ENCODE measurements at places on chromosomes 11 and 22.

GRCh38 chr11:134380229-134380628 is 31.8 kb downstream of the B3GAT1 start:
- no peak for DNase-seq

- no peak for DNase-seq
Observed at GRCh38 chr22:47690586-47690985, 928.1 kb downstream of the TBC1D22A start.

DNA sequence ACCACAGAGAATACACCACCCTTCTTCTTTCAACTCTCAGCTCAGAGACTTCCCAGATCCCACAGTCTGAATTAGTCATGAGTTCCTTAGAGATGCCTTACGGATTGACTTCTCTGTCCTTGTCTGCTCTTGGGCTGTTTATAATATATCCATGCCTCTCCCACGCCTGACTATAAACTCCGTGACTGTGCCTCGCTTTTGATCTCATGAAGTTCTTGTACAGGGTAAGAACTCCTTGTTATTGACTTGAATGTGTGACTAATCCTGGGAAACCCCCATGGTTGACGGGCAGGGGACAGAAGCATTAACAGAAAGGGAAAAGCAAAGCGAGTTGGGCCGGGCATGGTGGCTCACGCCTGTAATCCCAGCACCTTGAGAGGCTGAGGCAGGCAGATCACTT is 62.4 kb upstream of the POU2AF1 start:
- no peak for DNase-seq

DNA sequence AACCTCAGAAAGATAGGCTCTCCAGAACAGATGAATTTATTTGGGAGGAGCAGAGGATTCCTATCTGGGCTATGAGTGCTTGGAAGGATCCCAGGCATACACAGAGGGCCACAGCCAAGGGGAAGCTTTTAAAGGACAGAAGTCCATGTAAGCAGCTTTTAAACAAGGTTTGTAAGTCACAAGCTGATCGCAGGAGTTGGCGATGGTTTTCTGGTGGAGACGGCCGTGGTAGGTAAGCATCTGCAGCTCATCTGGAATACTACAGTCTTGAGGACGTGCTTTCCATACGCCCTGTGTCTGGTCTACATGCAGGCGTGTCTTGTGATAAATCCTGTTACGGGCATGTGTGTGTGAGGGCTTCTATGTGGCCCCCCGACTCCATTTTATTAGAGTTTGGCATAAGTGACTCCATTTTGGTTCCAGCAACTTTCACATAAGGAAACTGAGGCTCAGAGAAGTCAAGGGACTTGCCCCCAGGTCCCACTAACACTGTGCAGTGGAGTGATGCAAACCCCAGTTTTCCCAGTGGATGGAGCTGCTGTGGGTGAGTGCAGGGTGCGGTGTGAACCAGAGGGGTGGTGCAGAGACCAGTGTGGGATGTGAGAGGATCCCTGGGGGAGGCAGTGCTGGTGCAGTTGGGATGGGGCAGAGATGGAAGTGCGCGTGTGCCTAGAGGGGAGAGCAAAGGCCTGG is 11.8 kb upstream of the ACY3 start:
- no peak for DNase-seq

- DNase-seq, result no peak
Observed at GRCh38 chr11:120563703-120564572, 52.4 kb downstream of the GRIK4 start.

- no peak for DNase-seq
Observed at GRCh38 chr11:48161951-48162884, 54.4 kb upstream of the OR4B1 start.

DNA sequence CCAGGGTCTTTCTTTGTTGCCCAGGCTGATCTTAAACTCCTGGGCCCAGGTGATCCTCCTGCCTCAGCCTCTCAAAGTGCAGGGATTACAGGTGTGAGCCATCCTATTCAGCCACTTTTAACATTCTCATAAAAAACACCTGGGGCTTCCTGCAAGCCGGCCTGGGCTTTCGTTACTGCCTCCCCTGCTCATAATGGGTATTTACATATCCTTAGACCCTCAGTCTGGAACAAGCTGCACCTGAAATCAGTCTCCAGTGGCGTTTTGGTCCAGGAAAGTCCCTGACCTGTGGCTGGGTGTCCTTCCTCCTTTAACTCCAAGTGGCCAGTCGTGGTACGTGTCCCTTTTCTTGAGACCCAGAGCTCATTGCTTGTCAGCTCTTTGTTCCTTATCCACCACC is 320.7 kb downstream of the TMEM135 start:
- no peak for DNase-seq

DNA sequence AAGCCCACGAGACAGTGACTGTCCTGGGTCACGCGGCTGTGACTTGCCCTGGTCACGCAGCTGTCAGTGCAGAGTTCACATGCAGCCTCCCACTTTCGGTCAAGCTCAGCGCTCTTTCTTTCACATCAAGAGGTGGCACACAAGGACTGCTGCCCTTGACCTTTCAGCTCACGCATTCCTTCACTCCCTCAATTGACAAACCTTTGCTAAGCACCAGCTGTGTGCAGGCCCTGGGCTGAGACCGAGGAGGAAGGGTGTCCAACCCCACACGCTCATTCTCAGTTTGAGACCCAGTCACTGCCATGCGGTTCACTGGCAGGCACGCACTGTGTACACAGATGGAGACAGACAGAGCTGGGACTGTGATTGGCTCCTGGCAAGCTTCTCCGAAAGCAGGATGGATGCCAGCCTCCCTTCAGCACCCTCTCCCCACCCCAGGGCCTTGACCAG is 70.3 kb downstream of the SCUBE1 start:
- no peak for DNase-seq

DNA sequence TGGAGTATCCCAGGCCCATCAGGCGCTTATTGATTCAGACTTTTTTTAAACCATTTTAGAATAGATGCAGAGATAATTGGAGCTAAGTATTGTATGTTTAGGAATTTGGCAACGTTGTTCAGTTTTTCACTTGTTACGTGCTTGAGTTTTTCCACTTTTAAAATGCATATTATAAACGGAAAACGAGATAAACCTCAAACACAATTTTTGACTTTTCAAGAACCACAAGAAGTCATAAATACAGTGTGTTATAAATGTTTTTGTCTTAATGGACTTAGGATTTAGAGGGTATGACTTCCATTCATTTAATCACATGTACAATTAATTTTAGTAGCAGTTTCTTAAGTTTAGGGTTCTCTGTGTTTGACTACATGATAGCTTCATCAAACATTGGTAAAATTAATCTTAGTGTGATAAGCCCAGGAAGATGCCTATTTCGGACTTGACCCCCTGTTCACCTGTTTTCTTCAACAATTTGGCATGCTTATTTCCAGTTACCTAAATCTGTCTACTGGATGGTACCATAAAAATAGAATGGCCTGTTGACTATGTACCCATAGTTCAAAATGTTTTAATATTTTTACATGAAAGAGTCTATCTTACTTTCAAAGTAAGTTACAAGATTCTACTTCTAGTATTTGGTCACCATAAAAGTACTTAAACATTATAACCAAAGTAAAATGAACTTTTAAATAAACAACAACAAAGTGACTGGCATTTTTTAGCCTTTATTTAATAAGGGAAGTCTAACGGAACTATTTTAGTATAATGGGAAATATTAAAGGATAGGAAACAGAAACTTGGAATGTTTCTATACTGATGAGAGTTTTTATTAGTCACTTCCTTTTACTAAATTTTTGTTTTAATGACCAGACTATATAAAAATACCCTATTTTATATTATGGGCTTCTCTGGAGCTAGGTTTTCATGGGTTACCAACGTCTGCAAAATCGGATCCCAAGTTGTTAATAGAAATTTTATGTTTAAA is 1.4 kb downstream of the ZC3H12C start:
- DNase-seq, result no peak

GRCh38 chr22:48953103-48953720 is 874.5 kb downstream of the BRD1 start:
- no peak for DNase-seq

GRCh38 chr11:6799402-6799801 is at the start of gene OR6A2:
Gene OR6A2, minus strand, starts transcription at chr11:6799689. Its CDS starts 3,981 bp downstream, at chr11:6795708.
- DNase-seq, result no peak

- peak; percentile 16 for DNase-seq
Observed at GRCh38 chr11:119380827-119381180, 686 bp downstream of the USP2 start.

DNA sequence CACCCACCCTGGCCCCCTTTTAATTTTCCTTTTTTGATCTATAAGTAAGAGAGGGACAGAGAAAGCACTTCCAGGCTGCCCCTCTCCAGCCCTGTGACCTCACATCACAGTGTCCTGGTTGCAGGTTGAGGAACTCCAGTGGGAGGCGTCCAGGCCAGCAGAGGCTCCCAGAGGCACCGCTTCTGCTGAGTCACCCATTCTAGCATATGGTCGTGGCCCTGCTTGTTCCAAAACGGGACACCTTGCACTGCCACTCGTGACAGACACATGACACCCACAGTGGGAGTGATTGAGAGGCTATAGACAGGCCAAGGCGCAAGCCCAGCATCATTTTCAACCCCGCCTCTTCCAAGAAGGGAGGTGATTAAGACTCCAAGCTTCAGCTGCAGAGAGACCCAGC is 16.0 kb upstream of the TMPRSS4 start:
- no peak for DNase-seq

- peak; percentile 83 for DNase-seq
Observed at GRCh38 chr11:33690290-33691065, 10.1 kb downstream of the C11orf91 start.

- no peak for DNase-seq
Observed at GRCh38 chr22:30697975-30698374, 3.3 kb downstream of the OSBP2 start.

- DNase-seq, result no peak
Observed at GRCh38 chr22:46846150-46846831, 83.8 kb downstream of the TBC1D22A start.

DNA sequence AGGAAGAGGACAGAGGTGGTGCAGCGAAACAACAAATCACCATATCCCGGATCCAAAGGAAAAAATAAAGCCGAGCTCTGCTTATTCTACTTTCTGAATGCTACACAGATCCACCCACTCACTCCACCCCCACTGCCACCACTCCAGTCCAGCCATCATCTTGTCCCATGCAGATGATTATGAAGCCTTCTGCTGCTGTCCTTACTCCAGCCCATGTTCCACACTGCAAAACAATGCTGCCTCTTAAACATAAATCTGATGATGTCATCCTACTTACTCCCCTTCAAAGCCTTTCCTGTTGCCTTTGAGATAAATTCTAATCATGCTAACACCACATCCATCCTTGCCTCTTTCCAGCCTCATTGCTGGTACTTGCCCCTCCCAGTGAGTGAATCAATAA is 6.5 kb upstream of the DRD2 start:
- no peak for DNase-seq

- DNase-seq, result no peak
Observed at GRCh38 chr11:11397036-11397415, 44.0 kb upstream of the CSNK2A3 start.

GRCh38 chr11:61713906-61714305 is 33.7 kb downstream of the DAGLA start:
- DNase-seq, result no peak

GRCh38 chr11:114813189-114813718 is 134.9 kb downstream of the NXPE2 start:
- no peak for DNase-seq

DNA sequence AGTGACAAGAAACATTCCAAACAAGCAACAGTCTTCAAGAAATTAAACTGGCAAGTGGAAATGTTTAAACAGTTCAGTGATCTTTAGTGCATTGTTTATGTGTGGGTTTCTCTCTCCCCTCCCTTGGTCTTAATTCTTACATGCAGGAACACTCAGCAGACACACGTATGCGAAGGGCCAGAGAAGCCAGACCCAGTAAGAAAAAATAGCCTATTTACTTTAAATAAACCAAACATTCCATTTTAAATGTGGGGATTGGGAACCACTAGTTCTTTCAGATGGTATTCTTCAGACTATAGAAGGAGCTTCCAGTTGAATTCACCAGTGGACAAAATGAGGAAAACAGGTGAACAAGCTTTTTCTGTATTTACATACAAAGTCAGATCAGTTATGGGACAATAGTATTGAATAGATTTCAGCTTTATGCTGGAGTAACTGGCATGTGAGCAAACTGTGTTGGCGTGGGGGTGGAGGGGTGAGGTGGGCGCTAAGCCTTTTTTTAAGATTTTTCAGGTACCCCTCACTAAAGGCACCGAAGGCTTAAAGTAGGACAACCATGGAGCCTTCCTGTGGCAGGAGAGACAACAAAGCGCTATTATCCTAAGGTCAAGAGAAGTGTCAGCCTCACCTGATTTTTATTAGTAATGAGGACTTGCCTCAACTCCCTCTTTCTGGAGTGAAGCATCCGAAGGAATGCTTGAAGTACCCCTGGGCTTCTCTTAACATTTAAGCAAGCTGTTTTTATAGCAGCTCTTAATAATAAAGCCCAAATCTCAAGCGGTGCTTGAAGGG is 6.0 kb downstream of the MALAT1 start:
- DNase-seq, result peak; percentile 74

- no peak for DNase-seq
Observed at GRCh38 chr11:94332814-94333213, 28.4 kb downstream of the IZUMO1R start.

- no peak for DNase-seq
Observed at GRCh38 chr11:130510407-130511006, 62.1 kb downstream of the ADAMTS15 start.

- DNase-seq, result no peak
Observed at GRCh38 chr11:59265735-59266134, 53.0 kb upstream of the MPEG1 start.

DNA sequence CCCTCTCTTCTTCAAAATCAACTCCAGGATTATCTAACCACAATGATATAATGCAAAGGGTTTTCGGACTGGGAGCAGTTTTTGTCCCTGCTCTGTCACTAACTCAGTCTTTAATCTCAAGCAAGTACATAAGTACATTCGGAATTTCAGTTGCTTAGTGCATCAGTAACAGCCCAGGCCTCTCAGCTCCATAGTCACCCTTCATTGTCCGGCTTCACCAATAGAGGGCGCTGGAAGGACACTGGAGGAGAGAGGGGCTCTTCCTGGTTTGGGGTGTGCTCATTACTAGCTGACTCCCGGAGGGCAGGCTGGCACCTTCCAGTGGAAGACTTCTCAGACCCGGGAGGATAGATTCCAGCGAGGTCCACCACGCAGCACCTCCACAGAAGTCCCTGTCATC is 90.4 kb upstream of the PDGFD start:
- peak; percentile 67 for DNase-seq

DNA sequence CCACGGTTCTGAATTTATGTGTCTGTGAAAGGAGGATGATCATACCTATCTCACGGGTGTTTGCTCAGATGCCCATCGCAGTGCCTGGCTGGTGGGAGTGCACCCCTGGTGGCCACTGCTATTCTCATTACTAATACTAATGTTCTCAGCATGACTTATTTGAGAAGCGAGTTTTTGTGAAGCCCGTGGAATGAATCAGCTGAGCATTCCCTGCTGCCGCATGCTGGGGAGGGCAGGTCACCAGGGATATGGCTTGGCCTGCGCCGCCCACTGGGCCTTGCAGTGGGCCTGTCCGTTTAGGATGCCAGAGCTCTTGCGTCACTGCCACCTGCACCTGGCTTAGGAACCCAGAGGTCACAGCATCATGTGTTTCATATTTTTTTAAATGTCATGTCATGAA is 16.9 kb downstream of the CTTN start:
- no peak for DNase-seq

All from HT-29 (cell line).